ENCODE measurements at places on chromosomes 12 and 14. TPM values are rescaled to one million over a fixed set of nuclear protein-coding genes. Genes with fewer than 3 reads are reported as not detected.

Gene VRK1
- total RNA-seq = 20.8 TPM

Gene CPNE6
- total RNA-seq = not detected

Gene PPFIBP1
- 101 TPM for total RNA-seq

DNA sequence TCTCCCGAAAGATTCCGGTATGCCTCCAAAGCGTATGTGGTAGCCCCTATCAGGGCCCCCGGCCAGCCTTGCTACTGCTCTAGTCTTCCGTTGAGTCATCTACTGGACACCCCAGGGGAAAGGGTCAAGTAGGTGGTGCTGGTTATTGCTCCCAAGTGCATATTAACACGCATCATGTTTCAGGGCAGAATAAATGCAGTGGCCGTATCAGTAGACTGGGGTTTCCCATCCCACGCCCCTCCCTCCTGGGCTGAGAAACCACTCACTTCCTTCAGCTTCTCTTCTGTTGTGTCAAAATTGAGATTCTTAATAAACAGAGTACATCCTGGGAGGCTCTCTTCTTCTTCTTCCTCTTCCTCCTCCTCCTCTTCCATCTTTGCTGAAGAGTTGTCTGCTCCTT is 39.3 kb downstream of the RBM19 start:
- H3K4me3 ChIP-seq = no peak overlapping the region
- H3K36me3 ChIP-seq = peaks cover 32% of the 10 kb centered on the region
- no peaks in the 10 kb centered on the region for H3K4me1 ChIP-seq
- H3K27ac ChIP-seq = no peak overlapping the region

DNA sequence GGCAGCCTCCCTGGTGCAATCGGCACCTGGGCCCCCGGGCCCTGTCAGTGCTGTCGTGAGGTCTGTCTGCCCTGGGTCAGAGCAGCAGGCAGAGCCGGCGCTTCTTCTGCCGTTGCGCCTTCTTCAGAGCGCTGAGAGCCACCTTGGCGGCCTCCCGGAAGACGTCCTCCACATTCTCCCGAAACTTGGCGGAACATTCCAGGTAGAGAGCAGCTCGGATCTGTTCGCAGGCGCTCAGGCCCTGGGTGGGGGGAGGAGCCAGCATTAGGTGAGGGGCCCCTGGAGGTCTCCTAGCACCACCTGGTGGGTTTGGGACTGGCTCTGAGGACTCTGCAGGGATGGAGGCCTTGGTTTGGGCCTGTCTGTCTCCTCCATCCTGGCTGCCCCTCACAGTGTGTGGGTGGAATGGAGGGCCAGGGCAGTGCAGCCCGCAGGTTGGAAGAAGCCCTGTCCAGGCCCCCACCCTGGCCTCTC is 14.0 kb downstream of the RHOF start:
- H3K36me3 ChIP-seq = no peaks in the 10 kb centered on the region
- DNase-seq = no peak
- H3K4me1 ChIP-seq = peaks cover 24% of the 10 kb centered on the region
- H3K4me3 ChIP-seq = no peak overlapping the region

DNA sequence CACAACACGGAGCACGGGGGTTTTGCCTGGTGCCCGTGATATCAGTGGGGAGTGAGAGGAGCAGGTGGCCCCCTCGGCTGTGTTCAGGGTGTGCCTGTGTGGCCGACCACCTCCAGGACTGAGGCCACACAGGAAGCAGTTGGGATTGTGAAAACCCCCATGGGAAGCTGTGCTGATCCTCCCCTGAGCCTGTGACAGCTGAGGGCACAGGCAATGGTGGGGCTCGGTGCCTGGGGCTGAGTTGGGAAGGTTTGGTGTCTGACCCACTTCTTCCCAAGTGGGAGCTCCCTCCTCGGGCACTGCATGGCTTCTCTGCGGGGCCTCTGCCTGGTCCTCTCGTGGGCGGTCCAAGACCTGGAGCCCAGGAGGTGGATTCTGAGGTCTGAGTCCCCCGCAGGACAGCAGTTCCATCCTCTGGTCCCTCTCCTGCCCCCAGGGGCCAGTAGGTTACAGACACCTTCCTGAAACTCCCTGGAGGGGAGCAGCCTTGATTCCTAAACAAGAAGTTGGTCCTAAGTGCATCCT is 17.9 kb downstream of the PACS2 start:
- H3K4me1 ChIP-seq = no peaks in the 10 kb centered on the region
- peaks cover 9% of the 10 kb centered on the region for H3K36me3 ChIP-seq

- no peak for DNase-seq
- peaks cover 17% of the 10 kb centered on the region for H3K4me1 ChIP-seq
Measured at GRCh38 chr14:103633391-103633790, 4.4 kb downstream of the KLC1 start.

GRCh38 chr12:71159264-71159663 is 1.5 kb upstream of the TSPAN8 start:
- H3K27ac ChIP-seq = no peak overlapping the region
- H3K4me3 ChIP-seq = no peak overlapping the region
- H3K36me3 ChIP-seq = no peaks in the 10 kb centered on the region

- H3K4me3 ChIP-seq = peak overlapping the region; percentile 60
- peaks cover 22% of the 10 kb centered on the region for H3K4me1 ChIP-seq
- no peak overlapping the region for H3K27ac ChIP-seq
- H3K27me3 ChIP-seq = peaks cover 8% of the 10 kb centered on the region
- no peak for DNase-seq
- peaks cover 1% of the 10 kb centered on the region for H3K36me3 ChIP-seq
Measured at GRCh38 chr14:64983439-64984310, 3.0 kb upstream of the FNTB start.

DNA sequence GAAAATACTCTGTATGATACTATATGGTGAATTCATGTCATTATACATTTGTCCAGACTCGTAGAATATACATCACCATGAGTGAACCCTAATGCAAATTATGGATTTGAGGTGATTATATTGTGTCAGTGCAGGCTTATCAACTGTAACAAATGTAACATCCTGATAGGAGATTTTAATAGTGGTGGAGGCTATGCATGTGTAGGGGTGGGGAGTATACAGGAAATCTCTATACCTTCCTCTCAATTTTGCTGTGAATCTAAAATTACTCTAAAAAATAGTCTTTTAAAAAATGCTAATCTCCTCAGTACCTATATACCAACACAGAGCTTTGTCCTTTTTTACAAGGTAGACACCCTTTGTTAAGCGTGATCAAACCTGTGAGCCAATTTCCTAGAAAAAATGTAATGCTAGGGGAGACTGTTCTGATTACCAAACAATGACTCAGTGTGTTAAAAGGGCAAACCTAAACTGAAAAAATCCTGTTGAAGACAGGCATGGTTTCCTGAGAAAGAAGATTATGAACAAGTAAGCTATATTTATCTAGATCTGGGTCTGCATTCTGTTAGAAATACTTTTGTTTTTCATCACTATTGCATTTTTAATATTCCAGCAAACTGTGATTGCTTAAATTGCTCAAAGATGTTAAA is 170.9 kb downstream of the DUSP6 start:
- peaks cover 12% of the 10 kb centered on the region for H3K4me1 ChIP-seq
- H3K27me3 ChIP-seq = no peaks in the 10 kb centered on the region
- H3K36me3 ChIP-seq = no peaks in the 10 kb centered on the region
- H3K27ac ChIP-seq = no peak overlapping the region
- H3K4me3 ChIP-seq = no peak overlapping the region

DNA sequence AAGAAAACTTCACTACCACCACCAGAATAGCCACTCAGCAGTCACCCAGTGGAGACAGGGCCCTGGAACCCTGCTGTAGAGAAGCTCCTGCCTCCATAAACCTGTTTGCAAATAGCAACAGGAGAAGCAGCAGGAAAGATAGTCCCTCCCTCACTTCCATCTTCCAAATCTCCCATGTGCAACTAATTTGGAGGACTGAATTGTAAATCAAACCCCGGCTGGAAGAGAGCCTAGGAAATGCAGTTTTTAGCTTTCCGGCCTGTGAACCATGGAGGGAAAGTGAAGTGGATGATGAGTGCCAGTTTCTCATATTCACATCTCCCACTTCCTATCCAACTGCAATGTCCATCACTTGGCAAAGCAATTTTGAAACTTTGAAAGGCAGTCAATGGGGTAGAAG is 167.2 kb upstream of the FRMD6 start:
- no peaks in the 10 kb centered on the region for H3K27me3 ChIP-seq
- no peak for DNase-seq
- no peak overlapping the region for H3K4me3 ChIP-seq

DNA sequence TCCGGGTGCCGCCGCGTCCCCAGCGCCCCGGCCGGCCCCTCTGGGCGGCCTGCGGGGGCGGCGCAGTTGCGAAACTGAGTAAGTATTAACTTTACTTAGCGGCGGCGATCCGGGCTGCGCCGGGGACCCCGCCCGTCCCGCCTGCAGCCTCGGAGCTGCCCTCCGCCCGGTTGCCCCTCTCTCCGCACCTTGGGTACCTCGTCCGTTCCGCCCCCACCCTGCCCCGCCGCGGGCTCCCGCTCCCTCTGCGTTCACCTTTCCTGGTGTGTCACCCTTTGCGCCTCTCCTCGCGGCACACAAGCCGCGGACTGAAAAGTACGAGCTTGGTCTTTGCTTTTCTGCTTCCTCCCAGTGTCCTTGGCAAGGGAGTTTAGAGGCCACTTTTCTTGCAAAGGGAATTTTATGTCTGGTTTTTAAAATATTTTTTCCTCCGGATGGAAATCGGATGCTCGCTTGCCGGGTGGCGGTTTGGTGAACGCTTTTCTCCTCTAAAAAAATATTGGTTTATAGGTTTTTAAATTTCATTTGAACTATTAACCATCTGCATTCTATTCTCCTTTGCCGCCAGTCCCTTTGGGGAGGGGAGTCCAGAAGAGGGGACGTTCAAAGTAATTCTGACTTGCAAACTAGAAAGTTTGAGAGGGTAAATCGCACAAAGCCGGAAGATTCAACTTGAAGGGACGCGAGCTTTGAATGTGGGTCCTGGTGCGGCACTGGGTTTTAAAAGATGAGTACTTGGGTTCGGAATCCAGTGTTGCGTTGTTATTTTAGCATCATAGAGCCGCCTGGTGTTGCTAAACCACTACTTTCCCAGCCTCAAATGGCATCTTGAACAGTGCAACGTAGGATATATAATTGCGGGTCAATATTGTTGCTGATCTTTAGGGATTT is 834 bp downstream of the RASSF8 start:
- peak overlapping the region; percentile 96 for H3K4me3 ChIP-seq
- H3K27me3 ChIP-seq = no peaks in the 10 kb centered on the region
- peaks cover 9% of the 10 kb centered on the region for H3K36me3 ChIP-seq
- H3K4me1 ChIP-seq = peaks cover 36% of the 10 kb centered on the region

GRCh38 chr12:112826011-112826410 is 34.5 kb downstream of the RPH3A start:
- H3K36me3 ChIP-seq = no peaks in the 10 kb centered on the region
- no peak overlapping the region for H3K4me3 ChIP-seq
- no peak for DNase-seq
- H3K27ac ChIP-seq = no peak overlapping the region
- H3K27me3 ChIP-seq = peaks cover 2% of the 10 kb centered on the region

DNA sequence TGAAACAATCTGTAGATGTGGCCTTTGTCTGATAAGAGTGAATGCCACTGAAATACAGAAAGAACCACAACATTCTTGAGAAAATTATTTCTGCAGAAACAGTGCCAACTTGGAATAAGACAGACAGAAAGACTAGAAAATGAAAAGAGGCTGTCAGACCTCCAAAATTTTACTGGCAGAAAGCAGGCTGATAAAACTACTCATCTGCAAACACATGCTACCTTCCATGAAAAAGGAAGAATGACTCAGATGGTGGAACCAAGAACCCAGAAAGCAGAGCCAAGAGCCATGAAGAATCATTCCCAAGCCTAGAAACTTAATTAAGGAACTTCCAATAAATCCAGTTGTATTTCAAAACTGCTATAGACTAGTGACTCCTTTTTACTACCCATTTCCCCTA is 31.9 kb upstream of the OSBPL8 start:
- no peaks in the 10 kb centered on the region for H3K27me3 ChIP-seq
- DNase-seq = no peak
- H3K27ac ChIP-seq = no peak overlapping the region
- H3K36me3 ChIP-seq = no peaks in the 10 kb centered on the region

DNA sequence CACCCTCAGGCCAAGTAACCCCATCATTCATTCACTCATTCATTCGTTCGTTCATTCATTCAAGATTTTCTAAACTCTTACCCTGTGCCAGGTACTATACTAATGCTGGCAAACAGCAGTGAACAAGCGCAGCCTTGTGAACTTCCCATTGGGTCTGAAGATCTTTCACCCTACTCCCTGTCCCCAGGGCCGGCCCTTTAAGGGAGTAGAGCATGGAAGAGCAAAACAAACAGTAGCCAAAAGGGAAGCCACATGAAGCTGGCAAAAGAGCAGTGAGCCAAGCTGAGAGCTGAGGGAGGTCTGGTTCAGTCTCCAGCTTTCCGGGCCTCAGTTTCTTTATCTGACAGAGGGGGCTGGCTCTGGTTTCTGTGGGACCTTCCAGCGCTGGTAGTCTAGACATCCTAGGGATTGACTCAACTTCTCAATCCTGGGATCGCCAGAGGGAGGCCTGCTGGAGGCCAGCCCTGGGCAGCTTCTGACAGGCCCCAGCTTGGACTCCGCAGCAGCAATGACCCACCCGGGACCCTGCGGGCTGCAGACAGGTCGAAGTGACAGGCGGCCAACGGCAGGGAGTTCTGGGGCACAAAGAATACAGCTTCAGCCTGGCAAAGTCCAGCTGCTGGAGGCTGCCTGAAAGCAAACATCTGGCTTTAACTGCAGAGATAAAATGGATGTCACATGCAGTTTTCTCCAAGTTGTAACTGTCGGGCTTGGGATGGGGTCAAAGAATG is 27.1 kb downstream of the ACTN1 start:
- no peaks in the 10 kb centered on the region for H3K27me3 ChIP-seq
- no peak overlapping the region for H3K4me3 ChIP-seq
- no peaks in the 10 kb centered on the region for H3K36me3 ChIP-seq
- DNase-seq = no peak
- peaks cover 70% of the 10 kb centered on the region for H3K4me1 ChIP-seq

- H3K27me3 ChIP-seq = no peaks in the 10 kb centered on the region
- DNase-seq = peak; percentile 51
- H3K4me3 ChIP-seq = peak overlapping the region; percentile 69
- H3K27ac ChIP-seq = peak overlapping the region; percentile 96
- peaks cover 3% of the 10 kb centered on the region for H3K36me3 ChIP-seq
- peaks cover 49% of the 10 kb centered on the region for H3K4me1 ChIP-seq
Measured at GRCh38 chr12:121536899-121537813, 43.7 kb downstream of the KDM2B start.

DNA sequence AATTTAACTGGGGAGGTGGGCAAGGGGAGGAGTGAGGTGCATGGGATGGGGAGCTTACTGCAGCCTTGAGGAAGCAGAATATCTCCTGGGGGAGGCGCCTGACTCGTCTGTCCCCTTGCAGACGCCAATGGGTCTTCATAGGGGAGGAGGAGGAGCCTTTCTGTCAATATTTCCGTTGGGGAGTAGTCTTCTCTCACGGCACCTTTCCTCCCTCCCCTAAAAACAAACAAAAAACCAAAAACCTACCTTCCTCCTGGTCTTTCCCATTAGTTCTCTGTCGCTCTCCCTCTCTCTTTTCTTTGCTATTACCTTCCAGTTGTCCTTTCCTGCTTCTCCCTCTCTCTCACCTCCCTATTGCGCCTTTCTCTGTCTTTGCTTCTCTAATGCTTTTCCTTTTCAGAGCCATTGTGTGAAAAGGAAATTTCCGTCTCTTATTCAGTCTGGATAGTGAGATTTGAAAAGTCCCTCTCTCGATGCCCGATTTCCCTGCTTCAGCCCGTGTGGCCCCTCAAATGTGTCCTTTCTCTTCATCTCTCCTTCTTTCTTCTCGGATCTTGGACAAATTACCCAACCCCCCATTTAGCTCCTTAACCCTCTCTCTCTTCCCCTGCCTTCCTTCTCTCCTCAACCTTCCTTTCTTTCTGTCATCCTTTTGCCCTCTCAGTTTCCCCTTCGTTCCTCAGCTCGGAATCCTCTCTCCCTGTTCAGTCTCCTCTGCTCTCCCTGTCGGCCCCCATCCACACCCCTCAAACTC is 5.9 kb downstream of the GPR84 start:
- no peaks in the 10 kb centered on the region for H3K36me3 ChIP-seq
- H3K4me1 ChIP-seq = peaks cover 12% of the 10 kb centered on the region
- H3K27ac ChIP-seq = no peak overlapping the region
- no peak overlapping the region for H3K4me3 ChIP-seq
